ENCODE measurements at places on chromosomes 7 and 10.

DNA sequence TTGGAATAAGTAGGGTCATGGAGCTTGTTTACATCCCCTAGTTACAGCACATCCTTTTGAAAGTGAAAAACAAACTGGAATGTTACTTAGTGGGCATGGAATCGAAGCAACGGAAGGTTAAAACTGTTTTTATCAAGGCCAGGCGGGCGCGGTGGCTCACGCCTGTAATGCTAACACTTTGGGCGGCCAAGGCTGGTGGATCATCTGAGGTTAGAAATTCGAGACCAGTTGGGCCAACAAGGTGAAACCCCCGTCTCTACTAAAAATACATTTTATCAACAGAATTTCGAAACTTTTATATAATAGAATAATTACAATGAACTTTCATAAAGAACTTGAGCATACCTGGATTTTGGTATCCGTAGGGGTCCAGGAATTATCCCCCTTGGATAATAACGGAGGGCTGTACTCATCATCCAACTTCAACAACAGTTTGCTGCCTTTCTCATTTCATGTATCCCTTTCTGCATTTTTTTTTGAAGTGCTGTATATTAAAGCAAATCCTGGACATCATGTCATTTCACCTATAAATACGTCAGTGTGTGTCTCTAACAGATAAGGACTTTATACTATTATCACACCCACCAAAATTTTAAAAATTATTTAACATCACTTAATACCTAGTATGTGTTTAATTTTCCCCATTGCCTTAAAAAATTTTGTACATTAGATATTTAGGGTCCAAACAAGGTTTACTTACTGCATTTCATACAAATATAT is 1.3 kb upstream of the TMED4 start:
- no peak for DNase-seq

- no peak for DNase-seq
Measured at GRCh38 chr10:16699435-16700057, 117.7 kb downstream of the RSU1 start.

- peak; percentile 43 for DNase-seq
Measured at GRCh38 chr10:80191589-80192270, 13.6 kb downstream of the ANXA11 start.

DNA sequence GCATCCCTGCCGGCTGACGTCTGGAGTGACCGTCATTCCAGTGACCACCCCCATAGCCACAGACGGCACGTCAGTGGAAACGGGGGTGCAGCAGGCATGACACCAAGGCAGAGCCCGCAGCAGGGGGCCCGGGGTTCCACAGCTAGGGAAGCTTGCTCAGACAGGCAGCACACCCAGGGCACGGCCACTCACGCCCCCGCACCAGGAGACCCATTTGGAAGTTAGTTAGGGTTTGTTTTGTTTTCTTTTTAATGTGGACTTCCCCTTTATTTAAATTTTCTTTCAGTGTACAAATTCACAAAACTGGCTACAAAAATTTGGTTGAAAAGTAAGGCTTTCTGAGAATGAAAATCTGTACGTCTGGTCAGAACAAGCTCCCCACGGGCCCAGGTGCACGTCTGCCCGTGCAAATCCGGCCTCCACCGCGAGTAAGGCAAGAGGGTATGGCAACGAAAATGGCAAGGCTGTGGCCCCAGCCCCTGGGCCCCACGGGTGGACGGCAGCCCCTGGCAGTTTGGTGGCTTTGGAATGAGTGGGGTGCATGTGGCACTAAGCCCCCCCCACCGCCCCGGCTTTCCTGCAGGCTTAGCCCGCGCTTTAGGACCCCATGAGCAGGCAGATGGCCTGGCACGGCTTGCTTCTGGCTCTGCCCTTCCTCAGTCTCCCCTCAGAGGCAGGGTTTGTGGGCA is 124.2 kb downstream of the FAM53B start:
- no peak for DNase-seq

DNA sequence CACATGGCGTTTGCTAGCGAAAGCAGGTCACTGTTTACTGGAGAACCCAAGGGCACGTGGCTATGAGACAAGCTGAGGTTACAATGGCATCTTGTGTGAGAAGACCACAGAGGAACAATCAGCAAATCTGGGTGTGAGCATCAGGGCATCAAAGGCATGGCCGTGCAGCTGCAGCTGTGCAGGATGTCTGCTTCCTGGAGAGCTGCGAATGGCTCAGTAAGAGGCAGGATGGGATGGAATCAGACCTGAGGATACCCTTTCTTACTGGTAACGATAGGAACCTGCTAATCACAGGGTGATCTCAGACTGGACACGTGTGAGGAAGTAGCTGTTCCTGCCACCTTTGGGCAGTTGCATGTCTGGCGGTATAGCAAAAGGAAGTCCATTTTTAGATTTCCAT is 119.5 kb downstream of the RNF216 start:
- DNase-seq, result no peak

- no peak for DNase-seq
Measured at GRCh38 chr10:32923849-32924248, 34.2 kb downstream of the ITGB1 start.

GRCh38 chr7:25714013-25714412 is 438.0 kb upstream of the NFE2L3 start:
- no peak for DNase-seq

GRCh38 chr10:18793951-18794350 is 134.7 kb downstream of the ARL5B start:
- no peak for DNase-seq

GRCh38 chr10:114709984-114710383 is 51.9 kb upstream of the ABLIM1 start:
- no peak for DNase-seq

Measured in activated CD8-positive, alpha-beta T cell treated with anti-CD3 and anti-CD28 coated beads for 36 hours (primary cell).